Midbrain (tissue), 1 donor: ENCODE measurements at places on chromosomes 4 and X.

DNA sequence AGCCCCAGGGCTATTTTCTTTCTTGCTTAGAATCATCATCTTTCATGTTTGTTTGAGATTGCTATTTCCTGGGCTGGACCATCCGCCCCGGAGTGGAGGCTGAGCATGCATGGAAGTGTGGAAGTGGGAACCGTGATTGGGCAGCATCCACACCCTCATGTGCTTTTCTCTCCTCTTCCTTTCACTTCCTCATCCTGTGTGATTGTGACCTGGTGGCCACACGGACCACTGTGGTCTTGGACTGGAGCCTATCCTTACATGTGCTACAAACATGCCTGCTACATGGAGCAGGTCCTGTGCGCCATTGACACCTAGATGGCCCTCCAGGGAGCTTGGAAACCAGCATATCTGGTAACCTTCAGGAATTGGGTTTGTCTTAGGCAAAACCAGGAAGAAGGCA lies 175.9 kb upstream of the LCORL start:
- no peak for DNase-seq

GRCh38 chr4:39750216-39750615 lies 52.3 kb downstream of the UBE2K start:
- no peak for DNase-seq

GRCh38 chr4:147754037-147754445 lies 22.2 kb downstream of the ARHGAP10 start:
- no peak for DNase-seq

GRCh38 chr4:176945334-176945733 lies 152.6 kb upstream of the VEGFC start:
- DNase-seq = no peak

- DNase-seq = no peak
These were observed 56.3 kb upstream of the SHOX start for GRCh38 chrX:574251-574650.

DNA sequence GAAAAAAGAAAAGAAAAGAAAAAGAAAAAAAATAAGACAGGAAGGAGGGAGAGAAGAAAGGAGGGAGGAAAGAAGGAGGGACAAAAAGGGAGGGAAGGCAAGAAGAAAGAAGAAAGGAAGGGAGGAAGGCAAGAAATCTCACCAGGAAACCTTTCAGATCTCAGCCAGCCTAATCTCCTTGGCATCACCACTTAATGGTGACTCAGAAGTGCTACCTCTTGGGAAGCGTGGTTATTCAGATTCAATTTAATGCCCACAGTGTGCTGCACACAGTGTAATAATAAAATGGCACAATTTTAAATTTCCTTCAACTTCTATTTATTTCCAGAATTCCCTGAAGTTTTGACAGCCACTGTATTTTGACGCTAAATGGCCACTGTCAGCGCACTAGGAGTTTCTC lies 50.3 kb downstream of the DKK2 start:
- no peak for DNase-seq

GRCh38 chrX:150508018-150508417 lies 60.4 kb upstream of the MTM1 start:
- DNase-seq = peak; percentile 72

- DNase-seq = peak; percentile 71
These were observed 3.1 kb downstream of the ZNF827 start for GRCh38 chr4:145935253-145936141.

DNA sequence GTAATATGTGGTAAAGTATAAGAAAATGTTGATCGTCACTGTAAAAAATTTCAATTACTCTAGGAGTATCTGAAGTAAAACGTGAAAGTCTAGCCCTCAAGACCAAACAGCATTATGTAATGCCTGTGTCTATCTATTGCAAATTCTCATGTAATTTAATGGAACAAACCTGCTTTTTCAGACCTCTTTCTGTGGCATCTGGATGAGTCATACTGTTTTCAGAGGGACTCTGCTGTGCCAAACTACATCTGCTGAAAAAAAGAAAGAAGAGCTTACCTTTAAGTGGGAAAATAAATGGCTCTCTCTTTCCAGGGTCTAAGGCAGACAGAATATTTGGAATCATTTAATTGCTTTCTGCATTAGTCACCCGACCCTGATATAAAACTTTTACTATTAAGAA lies 89.8 kb upstream of the ARMCX2 start:
- DNase-seq = no peak

- peak; percentile 50 for DNase-seq
These were observed 508.1 kb upstream of the ARX start for GRCh38 chrX:25523574-25524540.

DNA sequence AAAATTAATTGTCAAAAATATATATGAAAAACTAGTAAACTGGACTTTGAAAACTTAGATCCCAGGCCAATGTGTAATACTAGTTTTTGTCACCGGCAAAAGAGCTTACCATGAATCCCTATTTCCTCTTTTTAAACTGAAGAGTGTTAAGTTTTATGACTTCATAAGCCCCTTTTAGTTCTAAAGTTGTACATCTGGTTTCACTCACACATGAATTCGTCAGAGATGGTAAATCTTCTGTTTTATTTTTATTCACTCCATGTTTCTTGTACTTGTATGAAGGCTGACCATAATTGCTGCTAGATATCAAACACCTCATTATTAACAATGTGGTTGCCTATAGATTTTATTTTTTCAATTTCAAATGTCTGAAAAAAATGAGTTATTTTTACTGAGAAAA lies 827.9 kb downstream of the PCDH7 start:
- DNase-seq = no peak

DNA sequence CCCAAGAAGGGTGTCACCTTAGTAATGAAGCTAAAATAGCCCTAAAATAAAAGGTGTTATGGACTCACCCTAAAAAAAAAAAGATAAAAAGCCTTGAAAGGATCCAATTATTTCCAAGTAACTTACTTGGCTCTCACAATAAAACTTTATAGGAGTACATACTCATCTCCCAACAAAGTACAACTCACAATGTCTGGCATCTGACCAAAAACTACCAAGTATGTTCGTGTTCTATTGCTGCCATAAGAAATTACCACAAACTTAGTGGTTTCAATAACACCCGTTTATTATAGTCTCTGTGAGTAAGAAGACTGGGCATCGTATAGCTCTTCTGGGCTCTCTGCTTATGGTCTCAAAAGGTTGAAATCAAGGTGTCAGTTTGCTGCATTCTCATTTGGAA lies 51.0 kb downstream of the BEX1 start:
- DNase-seq = no peak

- DNase-seq = no peak
These were observed 147.7 kb upstream of the GYPA start for GRCh38 chr4:144288011-144288903.

- DNase-seq = no peak
These were observed 196.3 kb downstream of the GPAT3 start for GRCh38 chr4:83732114-83732635.

GRCh38 chr4:22019676-22020075 lies 71.1 kb upstream of the KCNIP4 start:
- no peak for DNase-seq

DNA sequence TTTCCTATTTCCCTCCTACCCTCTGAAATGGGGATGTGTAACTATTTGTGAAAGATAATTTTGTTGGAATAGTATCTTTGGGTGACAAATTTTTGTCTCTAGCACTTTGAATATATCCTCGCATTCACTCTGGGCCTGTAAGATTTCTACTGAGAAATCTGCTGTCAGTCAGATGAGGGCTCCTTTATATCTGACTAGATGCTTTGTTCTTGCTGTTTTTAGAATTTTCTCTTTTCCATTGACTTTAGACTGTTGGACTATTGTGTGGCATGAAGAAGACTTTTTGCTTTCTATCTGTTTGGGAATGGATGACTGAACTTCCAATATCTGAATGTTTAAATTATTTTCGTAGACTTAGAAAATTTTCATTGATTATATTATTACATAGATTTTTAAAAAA lies 54.2 kb upstream of the GRID2 start:
- peak; percentile 15 for DNase-seq

- no peak for DNase-seq
These were observed 221.2 kb upstream of the STK26 start for GRCh38 chrX:131801911-131802310.

- DNase-seq = no peak
These were observed 98.2 kb downstream of the SOWAHB start for GRCh38 chr4:76799718-76800117.

DNA sequence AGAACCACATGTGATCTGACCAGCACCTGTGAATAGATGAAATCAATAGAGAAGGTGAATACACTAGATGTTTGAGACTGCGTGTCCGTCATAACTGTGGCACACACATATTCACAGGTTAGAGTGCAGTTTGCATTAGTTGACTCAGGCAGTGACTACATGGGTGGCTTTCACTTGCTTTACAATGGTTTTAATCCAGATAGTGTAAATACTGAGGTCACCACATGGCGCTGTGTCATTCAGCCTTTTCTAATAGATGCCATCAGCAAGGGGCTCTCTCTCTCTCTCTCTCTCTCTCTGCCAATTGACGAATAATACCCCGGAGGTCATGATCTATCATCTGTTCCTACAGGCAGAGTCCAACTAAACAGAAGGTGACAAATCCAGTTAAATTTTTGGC lies 30.7 kb upstream of the FGF13 start:
- no peak for DNase-seq

- no peak for DNase-seq
These were observed 16.6 kb upstream of the NPNT start for GRCh38 chr4:105878668-105879067.

DNA sequence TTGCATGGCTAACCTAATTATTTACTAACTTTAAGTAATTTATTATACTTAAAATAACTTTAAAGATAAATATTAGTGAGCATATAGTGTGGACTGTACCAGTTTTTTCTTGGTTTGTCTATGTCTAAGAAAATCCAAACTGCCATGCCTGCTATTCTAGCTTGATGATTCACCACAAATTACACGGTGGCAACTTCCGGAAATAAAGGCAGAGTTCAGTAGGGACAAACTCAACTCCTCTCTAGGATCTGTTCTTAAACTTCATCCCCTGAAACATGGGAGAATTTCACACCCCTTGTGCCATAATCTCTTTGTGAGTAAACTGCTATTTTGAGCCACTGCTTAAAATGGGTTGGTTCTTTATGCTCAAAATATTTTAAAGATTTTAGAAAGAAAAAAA lies 213.6 kb upstream of the NRK start:
- no peak for DNase-seq

DNA sequence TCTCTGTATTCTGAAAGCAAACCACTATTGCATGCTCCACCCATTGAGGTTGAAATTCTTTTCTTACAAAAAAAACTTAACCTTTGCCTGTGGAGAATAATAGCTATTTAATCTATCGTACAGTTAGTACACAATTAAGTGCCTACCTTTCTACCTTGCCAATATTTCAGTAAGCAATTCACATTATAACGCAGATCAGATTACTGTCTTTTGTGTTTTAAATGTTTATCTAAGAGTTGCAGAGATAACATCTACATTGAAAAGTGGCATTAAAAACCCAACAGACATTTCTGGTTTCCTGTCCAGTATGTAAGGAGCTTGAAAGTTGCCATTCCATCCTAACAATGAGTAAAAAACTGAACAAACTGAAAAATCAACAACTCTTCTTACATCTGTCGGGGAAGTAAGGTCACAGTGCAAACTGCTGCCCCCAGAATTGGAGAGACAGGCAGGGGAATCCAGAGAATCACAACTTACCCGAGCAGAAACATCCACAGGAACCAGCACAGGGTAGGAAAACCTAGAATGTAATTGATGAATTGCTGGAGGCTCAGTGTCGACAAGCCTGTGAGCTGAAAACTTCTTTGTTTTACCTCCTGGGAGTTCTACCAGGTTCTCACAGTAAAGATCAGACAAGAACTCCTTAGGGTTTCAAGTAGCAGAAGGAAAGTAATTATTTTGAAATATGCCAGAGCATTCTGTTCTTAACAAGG lies 27.3 kb upstream of the ACSL4 start:
- DNase-seq = no peak

DNA sequence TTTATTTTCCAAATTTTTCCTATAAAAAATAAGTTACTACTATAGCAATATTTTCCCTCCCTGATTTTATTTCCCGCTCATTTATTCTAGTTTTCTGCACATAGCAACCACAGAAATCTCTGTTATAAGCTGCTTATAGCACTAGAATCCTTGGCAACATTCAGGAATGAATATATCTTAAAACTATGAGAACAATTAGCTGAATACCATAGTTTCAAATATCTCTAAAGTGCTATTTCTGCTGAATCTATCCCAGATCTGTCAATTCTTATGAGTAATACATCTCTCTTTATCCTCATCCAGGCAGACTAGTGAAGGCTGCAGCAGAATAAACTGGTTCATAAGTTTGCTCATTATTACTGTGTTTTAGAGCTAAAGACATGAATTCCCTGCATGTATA lies 622.9 kb upstream of the DIPK2B start:
- DNase-seq = no peak

- no peak for DNase-seq
These were observed 39.3 kb downstream of the RNF212 start for GRCh38 chr4:1074077-1074476.

DNA sequence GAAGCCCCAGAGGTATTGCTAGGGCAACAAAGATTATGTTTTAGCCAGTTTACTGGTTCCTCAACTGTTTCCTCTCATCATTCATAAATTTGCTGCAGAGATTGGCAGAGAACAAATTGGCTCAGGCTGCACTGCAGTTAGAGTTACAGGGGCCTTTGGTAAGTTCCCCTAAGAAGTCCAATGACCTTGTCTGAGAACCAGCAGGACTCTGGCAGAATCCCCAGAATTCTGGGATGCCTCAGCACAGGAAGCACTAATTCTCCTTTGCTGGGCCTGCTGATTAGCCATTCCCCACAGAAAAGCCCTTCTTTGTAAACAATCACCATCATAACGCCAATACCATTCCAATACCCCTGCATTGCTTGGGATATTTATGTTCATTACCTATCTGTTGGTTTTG lies 151.3 kb downstream of the USP46 start:
- DNase-seq = no peak

DNA sequence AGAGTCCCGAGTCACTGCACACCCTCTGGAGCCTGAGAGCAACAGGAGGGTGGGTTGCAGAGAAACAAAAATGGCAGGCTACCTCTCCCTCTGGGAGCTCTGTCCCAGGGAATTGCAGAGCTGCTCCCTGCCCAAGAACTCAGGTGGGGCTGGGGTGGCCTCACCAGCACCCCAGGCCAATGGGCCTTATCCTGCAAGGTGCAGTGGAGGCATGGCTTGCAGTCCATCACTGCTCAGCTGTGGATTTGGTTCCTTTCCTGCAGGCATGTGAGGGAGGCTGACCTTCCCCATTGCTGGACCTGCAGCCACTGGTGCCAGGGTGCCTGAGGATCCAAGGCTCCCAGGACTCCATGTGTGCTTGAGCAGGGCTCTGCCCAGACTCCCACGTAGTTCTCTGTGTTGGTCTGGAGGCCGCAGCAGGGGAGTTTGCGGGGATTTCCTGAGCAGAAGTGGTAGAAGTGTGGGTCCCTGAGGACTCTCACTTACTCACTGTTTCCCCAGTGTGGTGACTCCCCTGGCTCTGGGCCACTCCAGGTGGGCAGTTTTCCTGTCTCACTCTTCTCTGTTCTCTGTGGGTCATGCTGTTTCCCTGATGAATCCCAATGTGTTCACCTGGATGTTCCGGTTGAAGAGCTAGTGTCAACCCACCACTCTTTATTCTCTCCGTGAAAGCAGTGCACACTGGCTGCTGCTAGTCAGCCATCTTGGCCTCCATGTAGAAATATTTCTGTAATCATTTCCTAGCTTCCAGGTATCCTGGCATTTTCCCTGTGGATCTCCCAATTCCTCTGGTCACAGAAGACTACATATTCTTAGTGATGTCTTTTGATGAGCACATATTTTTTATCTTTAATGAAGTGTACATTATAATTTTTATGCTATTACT lies 82.3 kb downstream of the ARHGAP24 start:
- DNase-seq = no peak
